ENCODE measurements at places on chromosomes 11 and 22.

- DNase-seq = no peak
Measured at GRCh38 chr11:125201525-125202141, 37.1 kb downstream of the PKNOX2 start.

GRCh38 chr11:79227767-79228755 is 212.8 kb downstream of the TENM4 start:
- no peak for DNase-seq

DNA sequence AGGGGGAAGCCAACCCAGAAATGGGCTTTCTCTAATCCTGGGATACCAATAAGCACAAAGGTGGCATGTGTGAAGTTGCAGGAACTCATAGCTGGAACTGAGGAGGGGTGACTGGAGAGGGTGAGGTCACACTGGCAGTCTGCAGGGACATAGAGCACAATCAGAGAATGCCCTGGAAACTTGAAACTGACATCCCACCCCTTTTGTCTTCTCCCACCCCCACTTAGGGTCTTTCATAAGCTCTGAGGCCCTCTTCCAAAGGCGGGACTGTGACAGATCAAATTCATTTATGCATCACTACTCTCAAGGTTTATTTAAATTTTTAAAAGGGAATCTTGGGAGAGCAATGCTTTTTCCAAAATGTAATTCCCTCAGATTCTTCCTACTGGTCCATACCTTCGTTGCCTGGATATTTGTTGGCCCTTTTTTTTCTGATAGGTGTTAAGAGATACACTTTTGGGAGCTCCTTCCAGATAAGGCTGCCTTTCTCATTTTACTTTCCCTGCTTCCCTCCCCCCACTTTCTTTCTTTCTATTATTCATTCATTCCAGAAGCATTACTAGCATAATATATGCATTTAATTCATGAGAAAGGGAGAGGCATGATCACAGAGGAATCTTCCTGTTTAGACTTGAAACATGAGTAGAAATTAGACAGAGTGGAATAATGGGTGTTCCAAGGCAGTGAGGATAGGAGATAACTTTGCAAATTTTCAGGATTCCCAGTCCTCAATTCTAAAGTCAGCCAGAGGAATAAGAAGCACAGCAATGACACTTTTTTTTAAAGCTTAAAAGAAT is 14.8 kb downstream of the OR51E2 start:
- no peak for DNase-seq

DNA sequence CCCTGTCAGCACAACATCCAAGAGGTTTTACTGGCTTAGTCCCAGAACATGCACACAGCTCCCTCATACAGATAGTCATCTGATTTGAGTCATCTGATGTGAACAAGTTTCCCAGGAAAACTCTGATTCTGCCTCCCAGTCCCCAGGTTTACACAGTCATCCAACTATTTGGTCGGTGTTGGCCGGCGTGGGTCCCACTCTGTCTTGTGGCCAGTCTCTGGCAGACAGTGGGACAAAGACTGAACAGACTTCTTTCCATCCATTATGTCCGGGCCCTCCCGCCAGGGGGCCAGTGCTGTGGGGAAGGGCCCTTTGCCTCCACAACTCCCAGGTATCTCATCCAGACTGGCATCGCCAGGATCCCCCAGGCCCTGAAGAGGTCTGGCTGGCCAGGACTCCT is 60.0 kb downstream of the BTG4 start:
- DNase-seq = no peak

GRCh38 chr11:10551290-10551592 is 10.3 kb upstream of the RNF141 start:
- DNase-seq = peak; percentile 57

DNA sequence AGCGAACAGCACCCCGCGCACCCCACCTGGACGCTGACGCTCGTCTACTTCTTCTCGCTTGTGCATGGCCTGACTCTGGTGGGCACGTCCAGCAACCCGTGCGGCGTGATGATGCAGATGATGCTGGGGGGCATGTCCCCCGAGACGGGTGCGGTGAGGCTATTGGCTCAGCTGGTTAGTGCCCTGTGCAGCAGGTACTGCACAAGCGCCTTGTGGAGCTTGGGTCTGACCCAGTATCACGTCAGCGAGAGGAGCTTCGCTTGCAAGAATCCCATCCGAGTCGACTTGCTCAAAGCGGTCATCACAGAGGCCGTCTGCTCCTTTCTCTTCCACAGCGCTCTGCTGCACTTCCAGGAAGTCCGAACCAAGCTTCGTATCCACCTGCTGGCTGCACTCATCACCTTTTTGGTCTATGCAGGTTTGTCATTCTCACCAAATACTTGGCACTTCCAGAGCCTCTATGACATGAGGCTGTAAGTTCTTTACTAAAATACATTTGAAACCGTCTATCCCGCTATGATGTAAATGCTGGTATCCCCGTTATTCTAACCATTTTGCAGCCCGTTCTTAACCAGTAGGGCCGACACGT is 535 bp downstream of the AQP11 start:
- DNase-seq = peak; percentile 52

DNA sequence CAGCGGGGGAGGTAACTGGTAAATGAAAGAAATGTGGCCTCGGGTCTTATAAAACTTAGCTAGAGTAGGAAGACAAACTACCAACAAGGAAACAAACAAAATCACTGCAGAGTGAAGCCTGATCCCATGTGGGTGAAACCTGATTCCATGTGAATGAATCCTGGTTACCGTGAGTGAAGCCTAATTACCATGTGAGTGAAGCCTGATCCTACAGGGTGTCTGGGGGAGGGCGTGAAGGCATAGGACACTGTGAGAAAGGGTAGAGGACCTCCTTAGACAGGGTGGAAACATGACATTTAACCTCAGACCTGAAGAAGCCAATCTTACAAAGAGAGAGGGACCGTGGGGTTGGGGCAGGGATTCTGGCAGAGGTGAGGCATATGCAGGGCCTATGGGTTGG is 106.2 kb upstream of the USP47 start:
- DNase-seq = no peak

DNA sequence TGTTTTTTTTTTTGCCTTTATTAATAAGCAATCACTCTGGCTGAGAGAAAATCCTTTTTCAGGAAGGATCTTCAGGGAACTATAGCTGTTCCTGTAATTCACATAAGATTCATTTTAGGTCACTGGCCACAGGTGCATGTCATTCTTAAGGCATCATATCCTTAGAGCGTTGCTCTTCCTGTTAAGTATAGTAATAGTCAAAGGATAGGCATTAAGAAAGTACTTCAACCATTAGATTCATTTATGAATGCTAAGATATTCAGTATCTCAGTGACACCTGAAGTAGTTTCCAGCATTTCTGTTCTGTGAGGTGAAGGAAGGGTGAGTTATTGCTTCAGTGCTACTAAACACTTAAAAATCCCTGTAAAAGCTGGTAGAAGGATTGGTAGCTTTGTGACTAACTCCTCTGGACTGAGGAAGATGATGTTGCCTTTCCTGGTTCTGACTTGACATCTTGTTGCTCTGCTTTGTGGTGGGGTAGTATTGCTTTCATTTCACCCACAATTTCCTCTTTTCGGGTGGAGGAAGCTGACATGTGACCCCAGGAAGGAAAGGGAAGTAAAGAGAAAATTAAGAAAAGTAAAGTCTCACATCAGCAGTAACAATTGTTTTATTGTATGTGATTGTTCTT is 34.7 kb downstream of the RNF169 start:
- DNase-seq = no peak

DNA sequence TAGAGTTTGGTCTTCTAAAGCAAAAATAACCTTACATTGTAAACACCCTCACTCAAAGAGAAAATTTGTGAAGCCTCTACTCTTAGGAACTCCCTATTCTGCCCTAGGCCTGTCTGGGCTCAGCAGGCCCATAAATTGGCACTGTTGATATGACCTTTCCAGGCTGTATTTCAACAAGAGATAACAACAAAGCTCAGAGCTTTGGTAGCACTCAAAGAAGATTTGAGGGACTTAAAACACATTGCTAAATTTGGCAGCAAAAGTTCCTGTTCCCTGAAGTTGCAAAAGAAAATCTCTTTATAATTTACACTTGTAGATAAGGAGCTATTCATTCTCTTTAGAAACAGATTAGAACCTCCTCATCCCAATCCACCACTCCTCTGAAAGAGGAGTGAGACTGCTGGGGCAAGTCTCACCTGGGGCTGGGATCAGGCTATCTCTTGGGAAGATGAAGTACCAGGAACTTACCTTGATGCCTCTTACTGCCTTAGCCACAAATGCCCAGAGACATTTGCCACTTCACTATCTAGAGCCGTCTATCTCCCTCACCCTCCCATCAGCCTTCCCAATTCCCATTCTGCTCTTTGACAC is 110.4 kb upstream of the AKIP1 start:
- no peak for DNase-seq

DNA sequence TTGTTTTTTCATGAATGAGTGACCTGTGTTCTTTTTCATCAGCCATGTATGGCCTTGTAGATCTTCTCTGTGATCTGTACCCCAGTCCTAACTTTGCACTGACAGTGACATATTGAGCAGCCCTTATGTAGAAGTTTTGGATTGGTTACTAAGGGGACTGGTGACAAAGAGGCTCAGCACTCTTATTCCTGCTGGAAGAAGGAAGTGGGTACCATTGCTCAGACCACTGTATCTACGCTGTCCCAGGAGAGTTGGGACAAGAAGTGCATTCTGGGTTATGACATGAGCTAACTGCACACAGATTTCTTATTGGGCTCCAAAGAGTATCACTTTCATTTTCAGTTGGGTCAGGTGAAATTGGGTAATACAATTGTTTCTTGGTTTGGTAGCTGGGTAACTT is 107.8 kb upstream of the RASSF10 start:
- DNase-seq = no peak

GRCh38 chr11:107961480-107961879 is 33.2 kb downstream of the RAB39A start:
- no peak for DNase-seq

DNA sequence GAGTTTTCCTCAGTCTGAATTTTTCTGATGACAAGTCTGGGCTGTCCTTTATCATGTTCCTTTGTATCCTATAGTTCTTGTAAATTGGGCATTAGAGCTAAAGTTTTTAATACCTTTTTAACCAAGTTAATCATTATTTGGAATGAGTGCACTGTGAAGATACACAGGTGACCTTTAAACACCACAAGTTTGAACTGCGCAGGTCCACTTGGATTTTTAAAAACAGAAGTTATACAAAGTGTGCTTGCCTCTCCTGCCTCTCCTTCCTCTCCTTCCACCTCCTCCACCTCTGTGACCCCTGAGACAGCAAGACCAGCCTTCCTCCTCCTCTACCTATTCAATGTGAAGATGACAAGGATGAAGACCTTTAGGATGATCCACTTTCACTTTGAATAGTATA is 4.4 kb upstream of the TCP11L1 start:
- no peak for DNase-seq

DNA sequence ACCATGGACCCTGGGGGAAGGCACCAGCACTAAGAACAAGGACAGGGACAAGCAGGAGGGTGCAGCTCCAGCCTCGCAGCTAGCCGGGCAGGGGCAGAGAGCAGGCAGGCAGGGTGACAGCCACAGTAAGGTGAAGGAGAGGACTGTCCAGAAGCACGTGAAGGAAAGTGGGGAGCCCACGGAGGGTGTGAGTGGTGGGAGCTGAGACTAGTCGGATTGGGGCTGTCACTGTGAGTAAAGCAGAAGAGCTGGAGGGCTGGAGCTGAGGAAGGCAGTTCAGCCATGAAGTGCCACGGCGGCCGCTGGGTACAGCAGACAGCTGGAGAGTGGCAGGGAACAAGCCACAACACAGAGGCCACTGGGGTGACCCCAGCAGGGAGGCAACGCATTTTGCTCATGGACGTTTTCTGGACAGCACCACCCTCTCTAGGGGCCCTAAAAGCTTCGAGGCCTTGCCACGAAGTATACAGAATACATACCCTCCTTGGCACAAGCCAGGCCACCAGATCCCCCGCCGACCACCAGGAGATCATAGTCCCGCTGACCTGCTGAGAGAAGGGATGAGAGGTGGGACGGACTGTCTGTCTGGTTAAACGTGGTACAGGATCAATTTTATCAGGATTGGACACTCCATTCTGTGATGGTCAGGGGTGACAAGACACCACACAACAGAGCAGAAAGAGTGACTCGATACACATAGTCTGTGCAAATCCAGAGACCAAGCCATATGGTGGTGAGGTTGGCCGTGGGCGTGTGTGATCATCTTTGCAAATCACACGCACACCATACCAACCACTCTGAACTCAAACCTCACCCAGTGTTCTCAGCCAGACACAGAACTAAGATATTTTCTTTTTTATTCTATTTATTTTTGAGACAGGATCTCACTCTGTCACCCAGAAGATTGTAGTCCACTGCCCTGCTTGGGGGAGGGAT is 10.8 kb upstream of the COMT start:
- no peak for DNase-seq

- peak; percentile 51 for DNase-seq
Measured at GRCh38 chr11:110430267-110431050, 711 bp downstream of the FDX1 start.

DNA sequence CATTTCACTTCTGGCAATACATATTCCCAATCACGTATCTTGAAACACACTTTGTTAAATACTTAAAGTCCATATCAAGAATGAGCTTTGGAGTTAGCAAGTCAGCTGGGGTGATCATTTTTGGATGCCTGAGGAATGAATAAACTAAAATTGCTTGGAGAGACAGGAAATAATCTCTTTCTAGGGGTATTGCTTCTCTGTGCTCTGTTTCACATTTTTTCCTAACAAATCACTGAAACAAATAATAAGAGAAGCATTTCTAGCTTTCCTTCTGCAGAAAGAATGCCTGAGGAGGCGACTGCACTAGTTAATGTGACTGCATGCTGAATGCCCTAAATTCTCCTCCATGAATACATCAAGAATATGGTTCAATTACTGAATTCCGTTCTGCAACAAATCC is 541.4 kb upstream of the CCDC90B start:
- no peak for DNase-seq

DNA sequence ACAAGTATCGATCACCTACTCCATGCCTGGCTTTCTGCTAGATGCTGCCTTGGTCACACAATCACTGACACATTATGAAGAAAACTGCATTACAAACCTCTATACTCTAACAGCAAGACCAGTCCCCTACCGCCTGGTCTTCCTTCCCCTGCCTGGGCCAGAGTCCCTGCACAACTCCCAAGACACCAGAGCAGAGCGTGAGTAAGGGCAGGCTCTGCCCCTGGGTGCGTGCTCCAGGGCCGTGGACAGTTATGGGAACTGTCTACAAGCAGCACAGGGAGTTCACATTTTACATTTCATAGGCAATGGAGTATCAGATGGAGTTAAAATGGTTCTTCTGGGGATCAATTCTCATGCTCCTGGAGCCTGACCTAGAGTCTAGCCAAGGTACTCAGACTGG is 6.5 kb downstream of the FZD4 start:
- no peak for DNase-seq

- no peak for DNase-seq
Measured at GRCh38 chr11:36700246-36700645, 102.2 kb upstream of the RAG2 start.

GRCh38 chr22:32396746-32397145 is 15.3 kb downstream of the RTCB start:
- no peak for DNase-seq

Measured in NCI-H82 (cell line).